ENCODE measurements at places on chromosomes 3 and 15.

- no peak for DNase-seq
These were observed 39.7 kb downstream of the TBC1D2B start for GRCh38 chr15:78037779-78038305.

DNA sequence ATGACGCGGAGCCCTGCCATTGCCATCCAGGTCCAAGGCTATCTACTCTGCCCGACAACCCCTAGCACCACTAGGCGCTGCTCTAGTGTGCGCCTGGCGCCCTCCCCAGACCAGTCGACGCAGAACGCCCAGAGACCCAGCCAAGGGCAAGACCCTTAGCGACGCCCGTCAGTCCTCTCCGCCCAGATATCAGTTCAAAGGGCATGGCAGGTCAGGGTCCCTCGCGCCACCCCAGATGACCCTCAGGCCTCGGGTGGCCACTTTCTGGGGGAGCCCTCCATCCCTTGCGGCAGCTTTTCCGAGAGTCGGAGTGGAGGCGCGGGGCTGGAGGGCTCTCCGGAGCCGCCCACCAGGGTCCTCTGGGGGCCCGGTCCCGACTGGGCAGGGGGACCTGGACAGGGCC lies 371 bp upstream of the CLSTN2 start:
- peak; percentile 84 for DNase-seq

GRCh38 chr15:85702321-85703101 lies 92.2 kb downstream of the KLHL25 start:
- DNase-seq: no peak

DNA sequence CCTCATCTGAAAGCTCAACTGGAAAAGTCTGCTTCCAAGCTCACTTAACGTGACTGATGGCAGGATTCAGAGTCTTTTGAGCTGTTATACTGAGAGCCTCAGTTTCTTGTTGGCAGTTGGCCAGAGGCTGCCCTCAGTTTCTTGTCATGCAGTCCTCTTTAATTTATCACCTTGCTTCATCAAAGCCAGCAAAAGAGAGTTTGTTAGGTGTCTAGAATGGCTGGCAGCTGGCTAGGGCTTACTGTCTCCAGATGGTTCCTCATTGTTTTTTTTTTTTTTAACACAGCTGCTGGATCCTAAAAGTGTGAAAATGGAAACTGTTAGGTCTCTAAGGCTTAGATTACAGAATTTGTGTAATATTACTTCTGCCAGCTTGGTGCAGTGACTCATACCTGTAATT lies 310.6 kb downstream of the PDCD6IP start:
- DNase-seq: no peak

- no peak for DNase-seq
These were observed 261.0 kb downstream of the MFSD1 start for GRCh38 chr3:159062734-159063410.

GRCh38 chr3:181901626-181902025 lies 189.9 kb downstream of the SOX2 start:
- DNase-seq: no peak

GRCh38 chr15:54208786-54209185 lies 230.5 kb downstream of the UNC13C start:
- no peak for DNase-seq

DNA sequence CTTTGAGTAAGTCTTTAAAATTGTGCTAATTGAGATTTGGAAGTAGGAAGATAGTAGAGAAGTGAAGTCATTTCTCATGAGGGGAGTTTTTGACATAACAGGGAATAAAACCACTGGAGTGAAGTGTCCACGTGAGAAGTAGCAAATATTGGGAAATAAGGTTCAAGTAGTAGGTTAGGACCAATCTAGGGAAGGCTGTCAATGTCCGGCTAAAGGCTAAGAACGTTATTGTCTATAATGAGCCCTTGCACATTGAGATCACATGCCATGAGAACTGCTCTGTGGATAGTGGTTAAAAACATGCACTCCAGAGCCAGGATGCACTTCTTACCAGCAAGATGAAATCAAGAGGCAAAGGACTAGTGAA lies 459.9 kb upstream of the TPRG1 start:
- DNase-seq: no peak

- no peak for DNase-seq
These were observed 63.9 kb downstream of the MEX3B start for GRCh38 chr15:81981908-81982307.

DNA sequence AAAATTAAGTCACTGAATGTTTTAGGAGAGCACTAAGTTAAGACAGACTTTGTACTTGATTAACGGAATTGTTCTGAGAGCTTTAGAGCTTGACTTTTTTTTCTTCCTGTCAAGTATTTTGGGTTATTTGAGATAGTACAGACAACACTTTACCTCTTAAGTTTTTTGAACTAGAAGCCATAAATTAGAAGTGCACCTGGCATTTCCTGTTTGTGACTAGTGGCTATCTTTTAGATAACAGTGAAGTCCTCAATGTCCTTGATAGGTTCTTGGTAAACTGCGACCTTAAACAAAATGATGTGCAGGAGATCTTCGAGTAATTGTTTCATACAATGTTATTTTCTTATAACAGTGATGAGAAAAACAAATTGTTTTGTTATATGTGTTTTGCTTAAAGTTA lies 213.9 kb downstream of the TP63 start:
- no peak for DNase-seq

DNA sequence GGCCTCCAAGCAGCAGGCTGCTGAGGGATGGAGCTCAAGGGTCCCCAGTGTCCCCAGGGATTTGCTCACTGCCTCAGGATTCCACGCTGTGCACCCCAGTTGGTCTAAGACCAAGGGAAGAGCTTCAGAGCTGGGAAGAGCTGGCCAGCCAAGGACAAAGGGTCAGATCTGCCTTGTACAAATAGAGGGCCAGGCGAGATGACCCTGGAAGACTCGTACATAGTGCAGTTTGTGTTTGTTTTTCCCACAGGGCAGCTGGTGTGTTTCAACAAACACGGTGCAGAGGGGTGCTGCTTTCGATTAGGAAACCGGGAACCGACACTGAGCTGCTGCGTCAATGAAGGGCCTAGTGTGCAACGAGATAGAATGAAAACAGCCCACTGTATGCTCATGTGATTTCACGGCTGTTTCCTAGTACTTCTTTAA lies 56.1 kb upstream of the TRPM1 start:
- DNase-seq: no peak

- DNase-seq: no peak
These were observed 8.5 kb downstream of the CRBN start for GRCh38 chr3:3170998-3171397.

- no peak for DNase-seq
These were observed 71.3 kb downstream of the RASA2 start for GRCh38 chr3:141557961-141558706.

GRCh38 chr3:115022835-115023398 lies 124.2 kb downstream of the ZBTB20 start:
- no peak for DNase-seq

DNA sequence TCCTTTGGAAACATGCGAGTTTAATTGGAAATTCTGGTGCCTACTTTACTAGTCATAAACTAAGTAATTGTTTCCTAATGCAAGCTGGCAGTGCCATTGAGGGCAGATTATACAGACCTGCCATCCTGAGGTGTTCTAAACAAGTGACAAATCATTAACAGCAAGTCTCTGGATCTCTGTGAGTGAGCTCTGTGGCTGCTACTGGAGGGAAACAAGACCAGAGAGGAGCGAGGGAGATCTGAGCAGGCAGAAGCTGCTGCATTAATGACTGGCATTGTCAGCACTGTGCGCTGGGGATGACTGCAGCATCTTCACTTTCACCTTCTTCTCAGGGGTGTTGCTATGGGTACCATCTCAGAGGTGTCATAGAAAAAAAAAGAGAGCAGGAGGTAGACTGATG lies 308.4 kb upstream of the DPH6 start:
- no peak for DNase-seq

DNA sequence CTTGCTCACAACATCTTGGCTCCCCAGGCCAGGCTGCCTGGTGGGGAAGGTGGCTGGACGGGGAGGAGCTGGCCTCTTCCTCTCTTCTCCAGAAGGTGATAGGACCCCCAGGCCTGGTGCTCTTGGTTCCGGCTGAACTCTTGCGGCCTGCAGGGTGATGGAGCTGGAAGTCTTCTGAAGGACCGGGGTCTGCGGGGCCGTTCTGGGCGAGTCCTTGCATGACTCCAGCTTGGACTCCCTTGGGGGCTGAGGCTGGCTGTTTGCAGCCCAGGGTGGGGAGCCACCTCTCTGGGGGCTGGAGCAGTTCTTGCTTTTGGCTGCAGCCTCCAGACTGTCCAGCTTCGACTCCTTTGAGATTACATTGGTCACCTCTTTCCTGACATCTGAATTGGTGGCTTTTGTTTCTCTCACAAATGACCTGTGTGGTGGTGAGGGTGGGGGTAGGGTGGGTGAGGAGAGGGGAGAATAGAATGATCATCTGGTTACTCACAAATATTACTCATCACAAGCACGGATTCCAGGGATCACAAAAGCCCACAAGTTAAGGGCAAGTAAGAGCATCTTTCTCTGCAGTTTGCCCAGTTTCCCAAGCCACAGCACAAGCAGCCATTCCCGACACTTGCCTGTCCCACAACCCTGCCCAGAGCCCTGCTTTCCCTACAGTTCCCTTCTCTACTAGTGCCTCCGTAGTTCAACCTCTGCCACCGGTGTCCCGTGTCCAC lies 149.1 kb upstream of the HACD2 start:
- DNase-seq: no peak

DNA sequence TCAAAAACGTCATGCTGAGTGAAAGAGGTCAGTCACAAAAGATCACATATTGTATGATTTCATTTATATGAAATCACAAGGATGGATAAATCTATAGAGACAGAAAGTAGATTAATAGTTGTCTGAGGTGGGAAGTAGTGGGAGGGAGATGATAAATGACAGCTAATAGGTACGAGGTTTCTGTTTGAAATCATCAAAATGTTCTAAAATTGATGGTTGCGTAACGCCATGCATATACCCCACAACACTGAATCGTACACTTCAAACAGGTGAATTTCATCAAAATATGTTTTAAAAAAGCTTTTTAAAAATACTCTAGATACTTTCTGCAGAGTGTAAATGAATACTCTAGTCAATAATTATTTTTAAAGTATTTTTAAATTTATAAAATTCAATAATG lies 303.0 kb upstream of the STAC start:
- no peak for DNase-seq

GRCh38 chr3:10615715-10616114 lies 110.3 kb upstream of the ATP2B2 start:
- DNase-seq: no peak

DNA sequence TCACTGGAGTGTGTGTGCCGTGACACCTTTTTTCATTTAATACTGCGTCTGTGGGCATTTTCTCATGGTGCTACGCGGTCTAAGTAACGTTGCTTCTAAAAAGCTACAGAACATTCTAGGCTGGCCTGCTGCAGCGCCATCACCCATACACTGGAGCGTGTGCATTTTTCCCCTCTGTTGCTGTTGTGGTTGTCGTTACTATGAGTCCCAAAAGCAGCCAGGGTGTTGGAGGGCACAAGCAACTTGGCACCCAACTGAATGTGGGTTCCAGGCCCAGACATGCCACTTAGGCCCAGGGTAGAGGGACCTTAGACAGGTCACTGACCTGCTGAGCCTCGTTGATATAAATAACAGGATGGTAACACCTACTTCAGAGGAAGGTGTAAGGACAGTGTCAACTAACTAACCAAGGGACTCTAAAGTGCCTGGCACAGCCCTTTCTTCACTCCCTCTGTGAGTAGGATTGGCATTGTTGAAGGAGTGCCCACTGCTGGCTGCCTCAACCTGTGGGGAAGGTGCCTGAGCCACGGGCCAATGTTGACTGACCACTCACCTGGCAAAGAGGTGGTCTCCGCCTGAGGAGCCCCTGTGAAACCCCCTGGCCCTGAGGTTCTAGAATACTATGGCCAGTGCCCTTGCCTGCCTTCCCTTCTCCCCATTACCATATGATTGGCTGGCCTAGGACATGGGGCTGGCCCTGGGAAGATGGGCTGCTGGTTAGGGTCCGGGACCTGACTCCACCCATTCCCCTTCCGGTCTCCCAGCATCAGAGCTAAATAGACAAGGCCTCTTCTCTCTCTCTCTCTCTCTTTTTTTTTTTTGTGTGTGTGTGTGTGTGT lies 3.5 kb downstream of the CSK start:
- DNase-seq: no peak

- no peak for DNase-seq
These were observed 372.6 kb upstream of the NR2F2 start for GRCh38 chr15:95957861-95958260.

GRCh38 chr15:100596792-100597191 lies 5.2 kb downstream of the LINS1 start:
- no peak for DNase-seq

DNA sequence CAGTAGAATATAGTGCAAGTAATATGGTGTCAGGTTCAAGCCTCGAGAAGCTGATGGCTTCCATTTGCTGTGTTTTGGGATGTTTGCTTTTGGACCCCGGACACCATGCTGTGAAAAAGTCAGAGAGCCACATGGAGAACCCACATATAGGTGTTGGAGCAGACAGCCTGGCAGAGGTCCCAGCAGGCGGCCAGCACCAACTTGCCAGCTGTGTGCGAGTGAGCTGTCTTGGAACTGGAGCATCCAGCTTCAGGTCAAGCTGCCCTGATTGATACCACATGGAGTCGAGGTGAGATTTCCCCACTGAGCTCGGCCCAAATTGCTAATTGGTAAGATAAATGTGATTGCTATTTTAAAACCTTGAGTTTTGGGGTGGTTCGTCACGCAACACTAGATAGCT lies 185.7 kb upstream of the TBL1XR1 start:
- no peak for DNase-seq

DNA sequence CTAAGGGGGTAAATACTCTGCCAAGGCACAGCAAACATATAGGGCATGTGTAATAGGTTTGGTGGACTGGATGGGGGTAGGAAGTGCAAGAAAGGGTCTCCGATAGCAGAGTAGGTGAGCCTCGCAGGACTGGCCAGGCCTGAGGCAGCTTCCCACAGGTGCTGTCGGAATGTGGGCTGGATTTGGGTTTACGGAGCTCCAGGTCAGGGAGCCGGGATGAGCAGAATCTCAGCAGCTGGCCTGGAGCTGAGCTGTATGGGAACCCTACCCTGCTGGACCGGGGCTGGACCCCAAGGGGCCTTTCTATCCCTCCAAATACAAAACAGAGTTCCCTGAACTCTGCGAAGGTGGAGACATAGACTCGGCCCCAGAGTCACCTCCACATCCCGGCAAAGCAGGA lies 15.0 kb downstream of the KLF15 start:
- DNase-seq: no peak

DNA sequence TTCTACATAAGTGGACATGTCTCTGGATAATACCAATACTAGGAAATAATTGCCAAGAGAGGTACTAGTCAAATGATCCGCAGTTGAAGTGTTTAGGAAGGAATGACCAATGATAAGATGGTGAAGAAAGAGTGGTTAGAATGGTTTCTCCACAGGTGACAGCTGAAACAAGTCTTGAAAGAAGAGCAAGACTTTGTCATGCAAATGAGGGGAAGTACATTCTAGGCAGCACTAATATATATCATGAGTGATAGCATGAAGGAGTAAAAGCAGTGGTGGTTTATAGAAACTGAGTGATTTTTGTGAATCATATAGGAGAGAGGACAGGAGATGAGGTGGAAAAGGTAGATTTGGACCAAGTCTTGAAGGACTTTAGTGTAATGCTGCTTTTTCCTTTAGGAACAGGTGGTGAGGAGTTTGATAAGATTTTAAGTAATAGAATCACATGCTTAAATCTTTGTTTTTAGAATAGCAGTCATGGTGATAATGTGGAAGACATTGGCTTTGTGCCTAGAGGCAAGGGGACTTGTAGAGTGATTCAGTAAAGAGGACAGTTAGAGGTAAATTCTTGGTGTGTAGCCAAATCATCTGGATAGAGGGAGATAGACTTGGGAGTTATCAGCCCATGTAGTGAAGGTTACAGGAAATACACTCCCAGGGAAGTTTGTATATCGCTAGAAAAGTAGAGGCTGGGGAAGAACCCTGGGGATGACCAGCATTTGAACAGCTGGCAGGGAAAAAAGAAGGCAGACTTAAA lies 31.9 kb downstream of the SLMAP start:
- no peak for DNase-seq

- no peak for DNase-seq
These were observed 11.3 kb upstream of the MANF start for GRCh38 chr3:51373658-51374421.
